ENCODE measurements at places on chromosomes 2 and 18. TPM values are rescaled to one million over a fixed set of nuclear protein-coding genes. Genes with fewer than 3 reads are reported as not detected.
A peak's percentile ranks its signal among the peaks of the same experiment; 100 is the strongest.

DNA sequence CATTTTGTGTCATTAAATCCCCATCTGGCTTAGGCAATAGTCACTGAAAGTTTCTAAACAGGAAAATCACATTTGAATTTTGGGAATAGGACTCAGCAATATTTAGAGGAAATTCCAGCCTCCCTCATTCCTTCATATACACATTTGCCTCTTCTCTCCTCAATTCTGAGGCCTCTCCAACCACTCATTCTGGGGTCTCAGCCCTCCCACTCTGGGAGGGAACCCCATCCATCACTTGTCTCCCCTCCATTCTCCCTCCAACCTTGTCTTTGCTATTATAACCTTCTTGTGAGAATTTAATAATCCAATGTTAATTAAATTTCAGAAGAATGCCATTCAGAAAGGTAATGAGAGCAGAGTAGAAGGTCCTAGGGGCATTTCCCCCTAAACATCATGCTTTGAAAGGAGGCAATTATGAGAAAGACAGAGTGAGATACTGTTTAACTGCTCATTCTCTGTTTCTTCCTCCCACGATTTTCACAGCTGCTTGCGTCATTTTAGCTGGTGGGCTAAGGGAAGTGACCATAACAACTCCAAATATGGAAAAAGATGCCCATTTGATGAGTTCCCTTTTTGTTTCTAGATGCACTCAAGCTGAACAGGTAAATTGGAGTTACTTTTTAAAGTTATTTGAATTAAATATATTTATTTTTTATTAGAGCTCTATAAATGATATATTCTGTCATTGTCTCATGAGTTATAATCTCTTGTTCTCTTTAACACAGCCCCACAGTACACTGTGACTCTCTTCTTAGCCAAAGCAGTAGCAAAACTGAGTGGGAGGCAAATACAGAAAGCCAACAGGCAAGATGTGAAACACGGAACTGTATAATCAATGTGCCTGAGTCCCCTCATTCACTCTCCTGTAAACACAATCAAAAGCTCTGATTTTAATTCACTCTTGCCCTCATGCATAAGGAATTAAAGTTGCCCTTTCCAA lies 135.1 kb downstream of the DLGAP1 start:
- H3K27ac ChIP-seq = no peak overlapping the region
- no peaks in the 10 kb centered on the region for H3K27me3 ChIP-seq
- H3K4me1 ChIP-seq = no peaks in the 10 kb centered on the region
- H3K4me3 ChIP-seq = no peak overlapping the region
- no peaks in the 10 kb centered on the region for H3K36me3 ChIP-seq

DNA sequence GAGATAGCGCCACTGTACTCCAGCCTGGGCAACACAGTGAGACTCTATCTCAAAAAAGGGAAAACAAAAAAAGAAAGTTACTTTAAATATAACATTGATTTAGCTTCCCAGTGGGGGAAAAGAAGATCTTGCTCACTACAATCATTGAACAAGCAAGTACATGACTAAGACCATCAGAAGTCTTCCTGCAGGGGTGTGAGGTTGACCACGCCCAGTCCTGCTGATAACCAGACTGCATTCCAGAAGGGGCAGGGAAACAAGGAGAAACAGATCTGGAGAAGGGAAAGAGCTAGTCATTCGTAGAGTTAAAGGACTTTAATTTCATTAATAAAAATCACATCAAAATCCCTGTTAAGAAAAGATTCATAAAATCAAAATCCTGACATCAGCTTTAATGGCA lies 77.5 kb downstream of the EPHA4 start:
- no peaks in the 10 kb centered on the region for H3K27me3 ChIP-seq
- no peak overlapping the region for H3K4me3 ChIP-seq
- no peaks in the 10 kb centered on the region for H3K36me3 ChIP-seq
- DNase-seq = no peak
- no peak overlapping the region for H3K27ac ChIP-seq
- H3K4me1 ChIP-seq = no peaks in the 10 kb centered on the region

GRCh38 chr2:40497251-40497859 lies 45.5 kb upstream of the SLC8A1 start:
- no peak overlapping the region for H3K27ac ChIP-seq
- no peaks in the 10 kb centered on the region for H3K27me3 ChIP-seq
- no peak overlapping the region for H3K4me3 ChIP-seq
- no peaks in the 10 kb centered on the region for H3K4me1 ChIP-seq
- no peak for DNase-seq
- no peaks in the 10 kb centered on the region for H3K36me3 ChIP-seq

- no peak for DNase-seq
- no peak overlapping the region for H3K4me3 ChIP-seq
- peaks cover 8% of the 10 kb centered on the region for H3K4me1 ChIP-seq
Measured at GRCh38 chr2:54680397-54681041, 42.9 kb upstream of the EML6 start.

- no peaks in the 10 kb centered on the region for H3K4me1 ChIP-seq
- no peaks in the 10 kb centered on the region for H3K27me3 ChIP-seq
- no peak for DNase-seq
- H3K36me3 ChIP-seq = no peaks in the 10 kb centered on the region
- H3K4me3 ChIP-seq = no peak overlapping the region
Measured at GRCh38 chr2:141878016-141878415, 252.8 kb downstream of the LRP1B start.

- H3K27me3 ChIP-seq = no peaks in the 10 kb centered on the region
- H3K27ac ChIP-seq = no peak overlapping the region
- DNase-seq = peak; percentile 61
- peaks cover 47% of the 10 kb centered on the region for H3K4me1 ChIP-seq
- H3K4me3 ChIP-seq = no peak overlapping the region
- H3K36me3 ChIP-seq = no peaks in the 10 kb centered on the region
Measured at GRCh38 chr2:108607706-108608301, 73.5 kb downstream of the LIMS1 start.

DNA sequence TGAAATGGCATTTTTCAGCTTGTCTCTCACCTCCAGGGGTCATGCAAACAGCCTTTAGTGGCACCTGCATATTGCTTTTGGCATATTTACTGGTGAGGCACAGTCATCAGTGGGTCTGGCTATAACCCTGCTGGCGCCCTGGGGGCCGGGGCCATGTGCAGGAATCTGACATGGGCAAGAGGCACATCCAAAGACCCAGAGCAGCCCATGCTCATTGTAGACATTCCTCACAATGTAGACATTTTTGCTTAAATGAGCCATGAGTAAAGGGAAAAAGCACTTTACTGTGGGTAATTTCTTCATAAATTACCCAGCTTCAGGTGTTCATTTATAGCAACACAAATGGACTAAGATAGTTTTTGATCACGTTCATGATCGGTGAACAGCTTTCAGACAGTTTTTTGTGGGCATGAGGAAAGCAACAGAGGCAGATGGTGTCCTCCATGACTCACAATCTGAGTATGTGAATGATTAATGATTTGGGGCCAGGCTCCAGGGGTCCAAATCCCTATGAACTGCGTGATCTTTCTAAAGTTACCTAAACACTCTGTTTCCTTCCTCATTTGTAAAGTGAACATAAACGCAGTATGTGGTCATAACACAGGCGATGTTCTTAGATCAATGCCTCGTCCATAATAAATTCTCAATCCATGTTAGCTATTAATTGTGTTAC lies 85.8 kb downstream of the LIPG start:
- no peak for DNase-seq
- no peaks in the 10 kb centered on the region for H3K36me3 ChIP-seq
- H3K4me3 ChIP-seq = no peak overlapping the region
- H3K27ac ChIP-seq = no peak overlapping the region
- H3K4me1 ChIP-seq = no peaks in the 10 kb centered on the region

DNA sequence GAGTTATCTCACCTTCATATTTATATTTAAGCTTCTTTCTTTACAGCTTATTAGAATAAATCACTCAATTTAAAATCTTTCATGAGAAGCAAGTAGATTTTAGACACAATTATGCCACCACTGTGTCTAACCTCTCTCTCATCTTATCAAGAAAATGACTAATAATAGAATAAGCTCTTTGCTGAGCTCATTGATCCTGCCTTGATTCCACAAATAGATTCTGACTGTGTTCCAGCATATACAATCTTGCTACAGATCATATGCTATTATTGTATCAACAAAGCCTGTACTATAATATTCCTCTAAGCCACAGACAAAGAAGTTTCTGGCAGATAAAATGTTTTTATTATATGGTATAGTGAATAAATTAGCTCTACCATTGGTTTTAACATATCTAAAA lies 168.7 kb upstream of the GULP1 start:
- no peaks in the 10 kb centered on the region for H3K27me3 ChIP-seq
- no peak overlapping the region for H3K27ac ChIP-seq
- no peak overlapping the region for H3K4me3 ChIP-seq

DNA sequence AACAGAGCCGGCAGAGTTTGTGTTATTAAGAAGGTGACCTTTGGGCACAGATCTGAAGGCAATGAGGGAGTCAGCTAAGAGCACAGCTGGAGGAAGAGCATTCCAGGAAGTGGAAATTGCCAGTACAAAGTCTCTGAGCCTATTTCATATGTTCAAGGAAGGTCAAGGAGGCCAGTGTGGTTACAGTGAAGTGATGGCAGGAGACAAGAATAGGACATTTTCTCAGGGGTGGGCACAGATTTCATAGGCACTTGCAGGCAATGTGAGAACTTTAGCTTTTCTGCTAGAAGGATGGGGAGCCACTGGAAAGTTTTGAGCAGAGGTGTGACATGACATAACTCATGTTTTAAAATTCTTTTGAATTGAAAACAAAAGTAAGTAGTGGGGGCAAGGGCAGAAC lies 50.3 kb downstream of the ARHGAP25 start:
- H3K4me3 ChIP-seq = no peak overlapping the region
- H3K4me1 ChIP-seq = peaks cover 79% of the 10 kb centered on the region
- no peak for DNase-seq
- H3K36me3 ChIP-seq = peaks cover 82% of the 10 kb centered on the region
- H3K27ac ChIP-seq = no peak overlapping the region
- no peaks in the 10 kb centered on the region for H3K27me3 ChIP-seq

DNA sequence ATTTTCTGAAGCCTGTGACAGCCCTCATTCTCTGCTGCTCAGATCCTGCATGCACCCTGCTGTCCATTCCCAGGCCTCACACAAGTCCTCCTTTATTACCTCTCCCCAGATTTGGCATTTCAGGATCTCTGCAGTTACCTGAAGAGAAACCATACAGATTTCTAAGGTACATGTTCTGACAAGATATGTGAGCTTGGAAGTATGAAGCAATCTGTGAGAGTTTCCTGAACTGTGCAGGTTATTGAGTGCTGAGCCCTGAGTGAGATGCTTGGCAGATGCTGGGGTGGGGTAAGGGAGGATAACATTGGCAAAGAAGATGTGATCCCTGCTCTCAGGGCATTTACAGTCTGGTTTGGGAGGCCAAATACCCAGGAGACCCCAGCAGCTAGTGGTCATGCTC lies 122.1 kb upstream of the STPG4 start:
- H3K27ac ChIP-seq = no peak overlapping the region
- H3K27me3 ChIP-seq = no peaks in the 10 kb centered on the region
- no peak overlapping the region for H3K4me3 ChIP-seq
- DNase-seq = no peak
- H3K4me1 ChIP-seq = no peaks in the 10 kb centered on the region
- no peaks in the 10 kb centered on the region for H3K36me3 ChIP-seq

- H3K4me1 ChIP-seq = peaks cover 20% of the 10 kb centered on the region
- peaks cover 16% of the 10 kb centered on the region for H3K36me3 ChIP-seq
- H3K4me3 ChIP-seq = no peak overlapping the region
- H3K27me3 ChIP-seq = no peaks in the 10 kb centered on the region
Measured at GRCh38 chr2:70981866-70982810, 3.7 kb downstream of the ANKRD53 start.

GRCh38 chr2:113240150-113240914 lies 38.4 kb downstream of the PAX8 start:
- H3K4me1 ChIP-seq = peaks cover 6% of the 10 kb centered on the region
- H3K27ac ChIP-seq = no peak overlapping the region
- no peaks in the 10 kb centered on the region for H3K27me3 ChIP-seq
- DNase-seq = no peak

GRCh38 chr18:79797518-79798345 lies at the start of gene KCNG2:
KCNG2 (plus strand) TSS chr18:79797938; CDS start chr18:79863668, 65,730 bp downstream.
- no peaks in the 10 kb centered on the region for H3K4me1 ChIP-seq
- no peak for DNase-seq
- no peaks in the 10 kb centered on the region for H3K36me3 ChIP-seq

DNA sequence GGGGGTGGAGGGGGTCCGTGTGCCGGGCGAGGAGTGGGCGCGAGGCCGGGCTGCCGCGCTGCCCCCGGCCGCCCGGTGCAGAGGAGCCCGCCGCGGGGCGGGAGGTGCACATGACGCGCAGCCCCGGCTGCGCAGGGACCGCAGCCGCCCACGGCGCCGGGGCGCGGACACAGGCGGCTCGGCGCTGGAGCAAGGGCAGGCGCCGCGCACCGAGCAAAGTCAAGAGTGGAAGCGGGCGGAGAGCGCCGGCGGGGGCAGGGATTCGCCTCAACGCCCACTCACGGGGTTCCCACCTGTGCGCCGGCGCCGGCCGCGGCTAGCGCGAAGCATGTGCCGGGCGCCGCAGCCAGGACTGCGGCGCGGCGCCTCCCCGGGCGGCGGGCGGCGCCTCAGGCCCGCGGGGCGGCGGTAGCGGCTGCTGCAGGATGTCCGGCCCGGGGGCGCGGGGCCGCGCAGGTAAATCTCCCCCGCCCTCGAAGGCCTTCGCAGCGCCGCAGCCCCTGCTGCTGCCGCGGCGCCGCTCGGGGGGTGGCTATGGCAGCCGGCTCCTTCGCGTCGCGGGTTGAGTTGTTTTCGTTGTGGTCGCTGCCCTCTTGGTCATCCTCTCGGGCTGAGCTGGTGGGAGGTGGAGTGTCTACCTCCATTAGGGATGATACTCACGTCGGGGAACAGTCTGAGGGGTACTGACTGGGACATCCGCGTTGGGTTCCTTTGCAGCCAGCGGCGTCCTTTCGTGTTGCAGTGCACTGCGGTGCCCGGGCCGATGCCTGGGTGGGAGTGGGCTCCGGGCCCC lies 216.3 kb upstream of the DTNA start:
- H3K4me1 ChIP-seq = no peaks in the 10 kb centered on the region
- H3K36me3 ChIP-seq = no peaks in the 10 kb centered on the region
- DNase-seq = no peak
- H3K4me3 ChIP-seq = no peak overlapping the region

The PSMD14 gene
- 20.0 TPM for total RNA-seq

The MYOM1 gene
- total RNA-seq = 3.5 TPM

The DSG1 gene
- not detected for total RNA-seq

The STRN gene
- total RNA-seq = 29.0 TPM

The ACMSD gene
- not detected for total RNA-seq
